ENCODE measurements at places on chromosomes 5 and 9.

DNA sequence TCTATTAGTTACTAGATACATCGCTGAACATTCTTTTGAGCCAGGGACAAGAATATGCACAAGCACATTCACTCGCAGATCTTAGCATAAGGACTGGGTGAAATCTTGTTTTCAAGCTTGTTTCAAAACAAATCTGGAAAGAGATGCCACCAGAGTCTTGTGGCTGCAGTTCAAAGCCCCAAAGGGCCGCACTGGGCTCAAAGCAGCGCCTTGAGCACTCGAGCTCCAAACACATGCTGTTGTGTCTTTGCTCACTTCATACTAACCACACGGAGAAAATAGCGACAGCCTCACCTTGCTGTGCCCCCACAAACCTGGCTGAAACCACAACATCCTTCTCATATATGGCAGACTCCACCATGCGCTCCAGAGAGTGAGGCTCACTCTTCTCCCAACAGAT is 34.2 kb upstream of the IL7R start:
- DNase-seq = peak; percentile 25

DNA sequence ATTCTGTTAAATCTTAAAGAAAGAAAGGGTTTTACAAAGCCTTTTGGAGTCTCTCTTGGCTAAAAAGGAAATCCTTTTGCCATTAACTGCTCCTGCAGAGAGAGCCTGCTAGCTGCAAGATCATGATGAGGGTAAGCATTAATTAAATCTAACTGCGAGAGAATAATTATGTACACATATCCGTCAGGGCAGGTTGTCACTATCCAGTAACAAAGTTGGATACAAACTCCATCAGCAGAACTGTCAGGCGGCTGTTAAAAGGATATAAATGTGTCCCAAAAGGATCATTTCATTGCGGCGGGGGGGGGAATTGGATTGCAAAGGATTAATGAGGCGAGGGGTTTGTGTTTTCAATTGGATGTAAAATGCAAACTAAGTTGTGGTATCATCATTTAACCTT is 289.3 kb downstream of the ASTN2 start:
- DNase-seq = no peak

- no peak for DNase-seq
These were observed 29.3 kb downstream of the CSF2 start for GRCh38 chr5:132102944-132103331.

- no peak for DNase-seq
These were observed 64.5 kb downstream of the PAM start for GRCh38 chr5:102819634-102820033.

- no peak for DNase-seq
These were observed 57.2 kb downstream of the MEF2C start for GRCh38 chr5:88825584-88826315.

DNA sequence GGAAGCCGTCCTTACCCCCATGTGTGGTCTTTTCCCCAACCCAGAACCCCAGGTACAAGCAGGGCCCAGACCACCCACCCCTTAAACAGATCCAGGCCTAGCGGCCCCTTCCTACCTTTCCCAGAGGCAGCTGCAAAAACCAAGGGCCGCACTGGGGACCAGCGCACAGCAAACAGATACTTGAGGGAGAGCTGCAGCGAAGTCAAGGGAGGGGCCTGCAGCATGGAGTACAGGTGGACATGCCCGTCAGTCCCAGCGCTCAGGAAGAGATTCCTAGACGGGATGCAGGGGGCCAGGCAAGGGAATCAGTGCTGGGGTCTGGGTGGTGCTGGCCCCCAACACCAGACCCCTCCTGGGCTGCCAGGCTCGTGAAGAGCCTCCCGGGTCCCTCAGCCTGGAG is 22.5 kb downstream of the DYNC2I2 start:
- DNase-seq = no peak

DNA sequence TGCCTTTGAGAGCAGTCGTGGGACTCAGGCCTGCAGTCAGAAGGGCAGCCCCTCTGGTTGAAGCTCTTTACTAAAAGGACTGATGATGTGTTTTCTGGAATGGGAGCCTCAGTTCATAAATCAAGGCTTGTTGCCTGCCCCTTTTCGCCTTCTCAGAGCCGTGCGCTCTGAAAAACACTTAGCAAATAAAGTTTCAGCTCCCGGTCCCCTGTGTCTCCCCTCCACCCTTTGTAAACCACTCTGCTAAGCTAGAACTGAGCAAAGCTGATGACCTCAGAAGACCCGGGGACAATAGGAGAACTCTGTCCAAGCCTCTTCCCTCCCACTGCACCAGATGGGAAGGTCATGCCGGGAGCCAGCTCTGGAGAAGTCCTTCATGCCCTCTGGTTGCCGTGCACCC is 39.3 kb upstream of the ADRA1B start:
- DNase-seq = no peak

GRCh38 chr5:124902097-124902821 is 155.8 kb upstream of the ZNF608 start:
- DNase-seq = no peak

DNA sequence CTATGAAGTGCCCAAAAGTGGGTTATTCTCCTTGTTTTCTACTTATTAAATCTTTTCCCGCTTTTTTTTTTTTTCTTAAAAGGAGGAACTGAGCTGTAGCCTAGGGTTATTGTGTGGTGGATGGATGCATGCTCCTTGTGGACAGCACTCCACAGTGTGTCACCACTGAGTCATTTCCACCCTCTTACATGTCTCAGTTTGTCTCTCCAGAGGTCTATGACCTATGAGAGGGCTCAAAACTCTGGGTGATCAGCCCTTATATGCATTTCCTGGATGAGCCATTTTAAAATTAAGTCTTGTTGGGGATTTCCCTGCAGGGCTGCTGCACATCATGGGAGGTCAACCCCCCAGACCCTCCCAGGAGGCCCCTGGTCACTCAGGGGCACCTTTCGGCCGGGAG is 102.2 kb upstream of the MOCS2 start:
- DNase-seq = no peak

- no peak for DNase-seq
These were observed 24.9 kb upstream of the ZSWIM6 start for GRCh38 chr5:61307191-61307590.

DNA sequence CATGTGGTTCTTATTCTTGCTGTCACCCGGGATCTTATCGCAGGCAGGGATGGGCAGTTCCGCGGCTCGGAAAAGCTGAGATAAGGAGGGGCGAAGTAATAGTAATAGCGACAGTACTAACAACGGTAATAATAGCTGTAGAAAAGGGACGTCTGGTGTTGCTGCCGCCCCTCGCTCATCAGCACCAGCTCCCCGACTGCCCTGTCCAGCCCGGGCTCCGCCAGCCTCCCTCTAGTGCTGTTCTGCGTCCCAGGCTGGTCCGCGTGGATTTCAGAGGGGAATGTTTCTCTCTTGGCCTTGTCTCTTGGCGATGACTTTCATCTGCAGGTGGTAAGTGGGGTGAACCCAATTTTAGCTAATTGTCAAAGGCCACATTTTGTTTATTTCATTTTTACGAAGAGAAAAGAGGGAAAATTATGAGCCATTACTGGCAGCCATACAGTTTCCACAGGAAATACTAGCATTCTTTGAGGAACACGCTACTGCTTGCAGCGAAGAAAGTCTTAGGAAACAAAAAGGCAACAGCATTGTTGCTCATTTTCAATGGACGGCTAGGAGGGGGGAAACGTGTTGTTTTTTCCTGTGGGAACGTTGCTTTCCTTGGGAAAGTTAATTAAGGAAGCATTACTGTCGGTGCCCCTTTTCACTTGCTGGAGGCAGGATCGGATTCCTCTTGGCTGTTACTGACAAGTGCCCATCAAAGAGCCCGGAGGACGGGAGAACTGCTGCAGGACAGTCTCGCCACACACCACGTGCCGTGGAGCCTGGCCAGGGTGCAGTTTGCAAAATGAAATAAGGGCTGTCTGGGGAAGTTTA is 762 bp downstream of the SNCAIP start:
- no peak for DNase-seq

DNA sequence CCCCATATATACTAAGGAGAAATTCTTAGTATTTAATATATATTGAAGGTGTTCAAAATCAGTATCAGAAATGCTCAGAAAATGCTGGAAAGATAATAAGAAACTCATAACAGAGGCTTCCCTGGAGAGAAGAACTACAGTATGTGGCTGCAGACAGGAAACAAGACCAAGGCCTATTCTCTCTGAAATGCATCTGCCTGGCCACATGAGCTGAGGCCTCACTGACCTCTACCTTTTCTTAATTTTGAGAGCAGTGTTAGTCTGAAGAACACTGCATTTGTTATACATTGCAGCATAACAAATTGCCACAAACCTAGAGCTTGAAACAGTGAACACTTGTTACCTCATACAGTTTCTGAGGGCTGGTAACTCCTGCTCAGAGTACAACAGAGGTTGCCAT is 133.4 kb upstream of the SPEF2 start:
- DNase-seq = no peak

DNA sequence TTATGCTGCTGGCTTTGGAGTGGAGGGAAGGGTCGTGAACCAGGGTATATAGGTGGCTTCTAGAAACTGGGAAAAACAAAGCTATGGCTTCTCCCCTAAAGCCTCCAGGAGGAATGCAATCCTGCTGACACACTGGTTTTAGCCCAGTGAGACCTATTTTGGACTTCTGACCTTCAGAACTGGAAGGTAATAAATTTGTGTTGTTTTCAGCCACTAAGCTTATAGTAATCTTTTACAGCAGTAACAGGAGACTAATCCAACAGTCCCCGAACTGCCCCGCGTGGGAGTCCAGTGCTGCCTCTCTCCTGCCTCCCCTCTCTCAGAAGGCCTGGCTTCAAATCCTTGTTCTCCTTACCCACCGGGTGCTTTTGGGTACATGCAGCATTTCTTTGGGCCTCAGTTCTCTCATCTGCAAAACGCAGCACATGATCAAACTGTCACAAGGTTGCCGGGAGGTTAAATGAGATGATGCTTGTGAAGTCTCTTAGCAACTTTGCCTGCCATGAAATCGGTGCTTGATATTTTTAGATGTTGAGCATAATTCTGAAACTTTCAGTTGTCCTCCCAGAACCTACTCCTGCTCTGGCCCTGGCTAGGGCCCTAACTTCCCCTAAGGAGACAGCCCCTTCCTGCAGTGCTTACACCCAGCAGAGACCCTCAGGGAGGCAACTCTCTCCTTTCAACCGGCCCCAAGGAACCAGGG is 127.3 kb upstream of the BOD1 start:
- DNase-seq = no peak

- no peak for DNase-seq
These were observed 3.6 kb downstream of the TMC1 start for GRCh38 chr9:72524820-72525540.

GRCh38 chr5:17120209-17120608 is 97.2 kb upstream of the BASP1 start:
- DNase-seq = no peak

- no peak for DNase-seq
These were observed 5.2 kb upstream of the GRK6 start for GRCh38 chr5:177421062-177421798.

DNA sequence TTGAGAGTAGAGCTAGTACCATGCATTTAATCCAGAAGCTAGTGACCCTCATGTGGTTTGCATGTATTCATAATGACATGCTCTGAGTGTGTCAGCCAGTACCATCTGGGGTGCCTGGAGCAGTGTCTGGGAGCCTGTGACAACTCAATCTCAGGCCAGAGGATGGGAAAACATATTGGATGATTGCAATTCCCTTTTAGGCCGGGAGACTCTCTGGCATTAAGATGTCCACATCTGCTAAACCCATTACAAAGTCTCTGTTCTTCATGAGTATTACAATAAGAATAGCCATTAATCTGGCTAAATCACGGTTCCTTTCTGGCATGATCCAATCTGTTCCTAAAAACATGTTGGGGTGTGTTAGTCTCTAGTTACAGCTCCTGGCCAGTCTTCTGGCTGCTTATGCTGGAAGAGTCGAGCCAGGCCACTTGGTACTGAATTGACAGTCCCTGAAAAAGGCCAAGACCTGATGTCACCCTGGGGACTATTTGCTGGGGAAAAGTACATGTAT is 475.7 kb downstream of the ENC1 start:
- DNase-seq = no peak

DNA sequence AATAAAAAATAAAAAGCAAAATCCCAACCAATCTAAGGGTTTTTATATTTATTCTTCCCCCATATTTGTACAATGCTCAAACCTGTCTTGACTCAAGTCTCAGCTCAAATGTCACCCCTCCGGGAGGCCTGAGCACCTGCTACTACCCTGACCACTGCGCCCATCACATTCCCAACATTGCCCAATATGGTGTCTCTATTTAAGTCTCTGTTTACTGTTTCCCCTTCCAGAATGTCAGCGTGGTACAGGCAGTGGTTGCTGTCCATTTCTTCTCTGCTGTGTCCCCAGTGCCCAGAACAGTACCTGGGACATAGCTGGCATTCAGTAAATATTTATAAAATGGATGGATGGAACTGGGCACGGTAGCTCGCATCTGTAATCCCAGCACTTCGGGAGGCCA is 47.3 kb upstream of the PRRC2B start:
- no peak for DNase-seq

DNA sequence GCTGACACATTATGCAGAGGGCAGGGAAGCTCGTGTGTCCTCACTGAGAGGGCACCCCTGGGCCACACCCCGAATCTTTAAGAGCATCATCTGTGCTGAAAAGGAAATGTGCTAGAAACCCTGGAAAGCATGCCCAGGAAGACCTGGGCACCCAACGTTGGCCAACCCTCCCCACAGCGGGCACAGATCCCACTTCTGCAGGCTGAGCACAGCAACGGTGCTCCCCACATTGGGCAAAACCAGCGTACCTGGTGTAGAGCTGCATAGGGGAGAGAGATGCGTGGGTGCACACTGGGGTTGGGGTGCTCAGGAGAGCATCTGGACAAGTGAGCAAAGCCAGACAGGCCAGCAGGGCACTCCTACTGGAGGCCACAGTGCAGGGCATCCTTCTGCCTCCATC is 32.6 kb downstream of the ROR2 start:
- DNase-seq = no peak

GRCh38 chr5:141250576-141250975 is 5.4 kb downstream of the PCDHB15 start:
- DNase-seq = no peak
